NCI-H2081 (cell line): ENCODE measurements at places on chromosomes 2 and 18.
A peak's percentile ranks its signal among the peaks of the same experiment; 100 is the strongest.

- DNase-seq: no peak
These were observed 257.6 kb downstream of the GRB14 start for GRCh38 chr2:164363646-164364045.

DNA sequence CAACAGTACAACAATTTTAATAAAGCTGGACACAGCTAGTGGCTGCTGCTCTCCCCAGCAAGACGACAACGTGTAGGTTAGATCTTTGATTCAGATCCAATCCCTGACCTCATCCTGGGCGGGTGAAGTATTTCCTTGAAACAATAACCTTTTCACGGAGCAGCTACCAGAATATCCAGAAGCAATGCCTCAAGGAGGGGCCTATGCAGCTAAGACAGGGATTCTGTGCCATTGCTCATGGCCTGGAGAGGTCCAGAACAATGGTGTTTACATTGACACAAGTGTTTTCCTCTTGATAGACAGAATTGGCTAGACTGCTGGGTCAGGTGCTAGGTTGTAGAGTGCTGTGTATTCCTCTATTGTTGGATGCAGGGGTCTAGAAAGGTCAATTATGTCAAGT, 520.1 kb downstream of the BCL11A start:
- DNase-seq: no peak

DNA sequence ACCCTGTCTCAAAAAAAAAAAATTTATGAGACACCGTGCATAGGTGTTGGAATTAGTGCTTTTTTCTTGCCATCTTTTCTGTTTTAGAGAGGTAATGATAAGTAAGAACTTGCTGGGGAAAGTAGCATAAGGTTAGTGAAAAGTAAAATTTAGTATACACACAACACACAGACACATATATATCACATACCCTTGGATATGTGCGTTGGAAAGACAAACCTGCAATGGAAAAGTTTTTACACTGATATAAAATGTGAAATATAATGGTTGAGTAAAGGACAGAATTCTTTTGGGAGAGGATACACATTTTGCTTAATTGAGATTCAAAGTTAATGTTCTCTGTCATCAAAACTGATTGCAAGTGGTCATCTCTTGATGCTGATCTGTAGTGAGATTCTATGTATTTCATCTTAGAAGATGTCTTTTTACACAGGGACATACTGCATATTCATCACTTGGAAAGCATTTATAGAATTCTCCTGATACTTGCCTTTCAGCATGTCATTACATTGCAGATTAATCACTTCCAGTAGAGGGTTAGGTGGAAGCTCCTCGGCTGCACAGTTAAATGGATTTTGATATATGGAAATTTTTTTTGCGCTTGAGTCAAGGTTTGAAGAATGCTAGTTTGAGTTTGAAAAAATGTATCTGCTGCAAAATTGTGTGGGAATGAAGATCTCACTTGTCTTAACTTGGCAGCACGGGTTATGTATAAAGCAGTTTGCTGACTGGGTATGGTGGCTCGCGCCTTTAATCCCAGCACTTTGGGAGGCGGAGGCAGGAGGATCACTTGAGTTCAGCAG, 13.5 kb downstream of the PPP1CB start:
- no peak for DNase-seq

GRCh38 chr2:155574941-155575340, 757.6 kb downstream of the NR4A2 start:
- no peak for DNase-seq

GRCh38 chr2:53512071-53512826, 255.4 kb upstream of the CHAC2 start:
- DNase-seq: no peak

- DNase-seq: peak; percentile 7
These were observed 4.9 kb downstream of the IRS1 start for GRCh38 chr2:226794751-226795171.

DNA sequence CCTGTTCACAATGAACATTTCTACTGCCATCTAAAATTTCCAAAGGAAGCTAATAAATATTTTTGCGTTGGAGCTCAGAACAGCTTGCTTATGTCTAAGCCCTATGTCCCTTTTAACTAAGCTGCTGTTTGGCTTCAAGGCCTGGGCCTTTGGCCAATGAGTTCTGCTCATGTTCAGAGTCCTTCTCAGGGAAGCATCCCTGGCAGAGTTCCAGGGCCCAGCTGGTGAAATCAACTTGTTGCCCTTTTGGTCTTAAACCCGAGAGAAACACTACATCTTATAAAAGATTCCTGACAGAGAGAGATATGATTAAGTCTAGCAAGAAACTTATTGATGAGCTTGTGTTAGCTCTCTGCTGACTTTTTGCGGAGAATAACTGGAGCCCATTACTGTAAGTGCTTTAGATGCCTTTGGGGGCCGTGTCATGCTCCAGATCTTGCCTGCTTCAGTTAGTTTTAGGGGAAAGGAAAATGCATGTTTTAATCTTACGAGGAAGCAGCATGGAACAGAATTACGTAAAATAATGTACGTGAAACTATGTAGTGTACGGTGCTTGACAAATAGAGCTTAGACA, 102.5 kb upstream of the NOSTRIN start:
- no peak for DNase-seq

- DNase-seq: peak; percentile 74
These were observed 180.4 kb downstream of the MCFD2 start for GRCh38 chr2:46735108-46735691.

GRCh38 chr18:36128530-36128870, 640 bp downstream of the SLC39A6 start:
- DNase-seq: no peak

GRCh38 chr2:53727921-53728320, 39.7 kb upstream of the CHAC2 start:
- peak; percentile 67 for DNase-seq

DNA sequence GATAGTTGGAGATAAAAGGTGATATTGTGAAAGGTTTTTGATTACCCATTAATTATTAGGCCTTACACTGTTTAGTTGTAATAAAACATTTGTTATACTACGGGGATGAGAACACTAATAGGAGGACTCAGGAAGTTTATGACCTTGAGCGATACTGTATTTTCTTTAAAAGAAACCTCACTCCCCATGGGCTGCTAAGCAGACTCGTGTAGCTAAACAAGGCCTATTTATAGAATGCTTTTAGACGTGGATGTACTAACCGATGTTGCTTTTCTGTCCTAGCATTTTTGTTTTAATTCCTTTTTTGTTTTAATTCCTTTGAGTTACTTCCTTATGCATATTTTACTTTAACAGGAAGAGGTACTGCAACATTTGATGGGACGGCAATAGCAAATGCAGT, 22.9 kb downstream of the MSH6 start:
- DNase-seq: no peak

GRCh38 chr2:240162531-240162930, 22.1 kb upstream of the OTOS start:
- DNase-seq: no peak

DNA sequence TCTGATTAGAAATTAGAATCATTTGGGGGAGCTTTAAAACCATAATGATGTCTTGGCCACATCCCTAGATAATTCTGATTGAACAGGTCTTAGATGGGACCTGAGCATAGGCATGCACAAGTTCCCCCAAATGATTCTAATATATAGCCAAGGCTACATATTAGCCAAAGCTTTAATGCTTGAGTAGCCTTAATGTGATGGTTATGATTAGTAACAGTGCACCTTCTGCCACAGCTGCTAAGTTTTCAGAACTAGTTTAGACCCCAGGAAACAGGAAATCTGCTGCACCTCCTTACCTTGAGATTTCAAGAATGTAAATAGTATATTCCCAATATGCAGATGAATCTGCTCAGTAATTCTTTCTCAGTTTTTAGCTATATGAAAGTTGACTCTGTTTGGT, 119.8 kb downstream of the PTPN4 start:
- DNase-seq: no peak

GRCh38 chr2:42809819-42810120, 17.4 kb upstream of the HAAO start:
- peak; percentile 85 for DNase-seq

DNA sequence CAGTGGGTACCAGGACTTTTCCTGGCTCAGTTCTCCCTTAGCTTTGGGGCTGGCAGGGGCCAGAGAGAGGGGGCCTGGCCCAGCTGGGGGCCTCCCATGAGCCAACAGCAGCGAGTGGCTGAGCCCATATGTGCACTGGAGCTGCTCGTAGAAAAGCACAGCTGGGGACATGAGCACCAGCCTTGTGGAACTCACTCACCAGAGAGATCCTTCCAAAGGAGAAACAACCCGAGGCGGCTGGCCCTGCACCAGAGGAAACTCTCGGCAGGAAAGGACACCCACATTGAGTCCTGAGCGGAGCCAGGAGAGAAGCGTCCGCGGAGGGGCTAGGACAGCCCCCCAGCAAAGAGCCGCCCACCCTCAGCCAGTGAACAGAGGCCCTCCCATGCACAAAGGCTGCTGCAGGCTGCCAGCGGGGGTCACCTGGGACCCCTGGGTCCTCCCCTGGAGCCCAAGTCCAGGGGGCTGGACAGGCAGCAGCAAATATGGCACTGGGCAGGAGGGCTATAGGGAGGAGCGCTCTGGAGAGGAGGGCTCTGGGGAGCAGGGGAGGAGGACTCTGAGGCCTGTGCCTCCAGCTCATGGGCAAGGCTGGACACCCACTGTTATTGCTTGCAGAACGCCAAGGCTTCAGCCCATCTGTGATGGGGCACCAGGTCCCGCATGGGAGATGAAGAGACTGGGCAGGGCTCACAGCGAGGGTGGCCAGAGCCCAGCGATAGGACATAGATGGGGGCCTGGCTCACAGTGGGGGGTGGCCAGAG, 42.1 kb upstream of the SNED1 start:
- DNase-seq: no peak

DNA sequence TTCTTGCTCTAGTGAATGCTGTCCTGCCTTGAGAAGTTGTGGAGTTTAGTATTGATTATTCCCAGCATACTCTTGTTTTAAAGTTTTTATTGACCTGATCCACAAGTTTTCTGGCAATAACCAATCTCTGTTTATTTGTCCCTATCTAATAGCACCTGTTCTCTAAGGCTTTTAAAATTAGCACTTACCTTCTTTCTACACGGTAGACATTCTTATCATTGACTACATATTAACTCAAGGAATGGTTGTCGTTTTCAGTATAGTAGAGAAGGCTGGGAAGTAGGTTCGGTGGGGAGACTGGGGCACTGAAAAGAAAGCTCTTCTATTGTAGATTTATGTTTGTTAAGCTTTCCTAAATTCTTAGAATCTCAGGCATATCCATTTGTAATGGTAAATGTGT, 726.0 kb downstream of the DPP10 start:
- no peak for DNase-seq

DNA sequence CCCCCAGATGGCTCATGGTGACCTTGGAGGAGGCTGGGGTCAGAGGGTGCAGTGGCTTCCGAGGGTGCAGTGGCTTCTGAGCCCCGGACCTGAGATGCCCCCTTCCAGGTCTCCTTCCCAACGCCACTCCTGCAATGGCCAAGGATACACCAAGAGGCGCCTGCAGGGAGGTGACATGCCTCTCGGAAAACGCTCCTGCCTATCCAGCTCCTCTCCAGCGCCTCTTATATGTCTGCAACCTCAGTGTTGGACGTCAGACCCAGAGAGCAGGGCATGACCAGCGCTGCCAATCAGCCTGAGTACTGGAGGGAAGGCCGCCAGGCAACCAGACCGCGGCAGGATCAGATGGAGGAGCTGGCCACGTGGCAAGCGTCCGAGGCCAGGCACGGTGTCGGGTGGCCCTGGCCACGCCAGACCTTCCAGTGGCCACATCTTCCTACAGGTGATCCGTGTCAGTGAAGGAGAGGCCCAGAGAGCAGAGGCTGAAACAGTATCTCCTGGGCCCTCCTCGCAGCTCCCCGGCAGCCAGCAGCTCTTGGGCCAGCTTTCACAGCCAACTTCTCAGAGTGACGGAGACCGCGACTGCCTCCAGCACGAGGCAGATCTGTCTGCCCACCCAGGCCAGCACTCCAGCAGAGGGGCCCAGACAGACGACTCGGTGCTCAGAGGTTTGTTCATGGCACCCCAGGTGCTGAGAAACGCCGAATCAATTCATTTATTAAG, 199.5 kb upstream of the SALL3 start:
- DNase-seq: no peak

GRCh38 chr2:232632904-232633412, 446 bp upstream of the EFHD1 start:
- no peak for DNase-seq

- no peak for DNase-seq
These were observed 250.5 kb downstream of the NYAP2 start for GRCh38 chr2:225650041-225650440.

GRCh38 chr2:27804146-27804545, 32.6 kb downstream of the MRPL33 start:
- no peak for DNase-seq
